ENCODE measurements at places on chromosomes 11 and 22.

- DNase-seq: no peak
These were observed 12.0 kb downstream of the IFITM10 start for GRCh38 chr11:1738380-1738779.

- DNase-seq: no peak
These were observed 17.4 kb upstream of the FBLN1 start for GRCh38 chr22:45485261-45485660.

GRCh38 chr11:124970925-124971324 is 16.9 kb downstream of the CCDC15 start:
- peak; percentile 52 for DNase-seq

GRCh38 chr11:87033561-87033960 is 4.2 kb upstream of the TMEM135 start:
- no peak for DNase-seq

DNA sequence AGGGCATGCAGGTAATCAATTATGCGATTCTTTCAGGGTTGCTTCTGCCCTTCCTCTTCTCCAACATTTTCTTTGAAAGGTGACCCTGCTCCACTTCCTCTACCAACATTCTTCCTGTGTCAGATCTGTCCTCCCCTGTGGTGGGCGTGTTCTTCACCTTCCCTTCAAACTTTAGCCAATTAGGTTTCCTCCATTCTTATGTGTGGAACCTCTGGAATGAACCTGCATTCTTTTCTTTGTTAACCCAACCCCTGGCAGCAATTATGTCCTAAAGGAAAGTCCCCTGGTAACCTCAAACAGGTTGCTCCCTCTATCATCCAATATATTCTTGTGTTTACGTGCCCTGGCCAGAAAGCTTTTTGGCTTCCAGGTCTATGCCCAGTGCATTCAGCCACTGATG is 22.4 kb downstream of the KIRREL3 start:
- DNase-seq: no peak

DNA sequence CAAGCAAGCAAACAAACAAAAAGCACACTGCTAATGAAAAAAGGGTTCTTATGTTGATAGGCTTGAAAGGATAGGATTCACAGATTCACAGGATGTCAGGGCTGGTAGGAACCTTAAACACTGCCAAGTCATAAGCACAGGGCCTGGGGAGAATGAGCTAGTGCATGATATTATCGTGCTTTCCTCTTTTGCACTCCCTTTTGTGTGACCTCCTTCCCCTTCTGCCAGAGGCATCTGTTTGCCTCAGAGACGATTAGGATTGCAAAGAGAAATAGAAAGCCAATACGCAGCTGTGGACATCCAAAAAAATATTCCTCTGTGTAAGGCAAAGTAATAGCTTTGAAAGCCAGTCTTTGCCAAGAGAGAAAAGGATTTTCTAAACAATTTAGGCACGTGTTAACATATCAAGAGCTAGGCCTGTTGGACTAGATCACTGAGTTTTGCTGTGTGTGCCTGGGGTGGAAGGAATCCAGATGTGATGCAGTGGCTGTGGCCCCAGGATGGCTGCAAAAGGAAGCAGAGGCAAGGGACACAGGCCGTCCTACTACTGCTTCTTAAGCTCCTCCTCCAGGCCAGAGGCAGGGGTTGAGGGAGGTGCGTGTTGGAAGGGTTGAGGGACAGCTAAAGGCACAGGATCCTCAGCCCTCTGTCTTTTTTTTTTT is 30.6 kb downstream of the MCHR1 start:
- DNase-seq: peak; percentile 32

- DNase-seq: no peak
These were observed 960 bp downstream of the TSSC4 start for GRCh38 chr11:2401436-2401984.

DNA sequence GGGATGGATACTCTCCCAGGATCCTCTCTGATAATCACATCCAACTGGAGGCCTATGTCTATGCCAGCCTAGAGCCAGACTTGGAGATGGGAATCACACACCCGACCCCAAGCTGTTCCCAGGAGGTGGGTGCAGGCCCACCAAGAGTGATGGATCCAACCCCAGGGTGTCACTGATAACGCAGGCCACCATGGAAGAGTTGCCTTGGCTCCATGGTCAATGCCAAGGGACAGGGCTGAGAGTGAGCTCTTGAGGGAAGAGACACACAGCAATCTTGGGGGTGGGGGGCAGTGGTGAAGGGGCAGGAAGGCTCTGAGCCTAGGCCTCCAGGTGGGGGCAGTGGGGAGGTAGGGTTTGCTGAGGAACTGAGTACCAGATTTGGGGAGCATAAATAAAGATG is 16.9 kb downstream of the TUB start:
- DNase-seq: no peak

GRCh38 chr22:33325232-33326004 is 267.2 kb upstream of the SYN3 start:
- no peak for DNase-seq

- DNase-seq: no peak
These were observed 81.8 kb upstream of the NTM start for GRCh38 chr11:131288521-131289091.

DNA sequence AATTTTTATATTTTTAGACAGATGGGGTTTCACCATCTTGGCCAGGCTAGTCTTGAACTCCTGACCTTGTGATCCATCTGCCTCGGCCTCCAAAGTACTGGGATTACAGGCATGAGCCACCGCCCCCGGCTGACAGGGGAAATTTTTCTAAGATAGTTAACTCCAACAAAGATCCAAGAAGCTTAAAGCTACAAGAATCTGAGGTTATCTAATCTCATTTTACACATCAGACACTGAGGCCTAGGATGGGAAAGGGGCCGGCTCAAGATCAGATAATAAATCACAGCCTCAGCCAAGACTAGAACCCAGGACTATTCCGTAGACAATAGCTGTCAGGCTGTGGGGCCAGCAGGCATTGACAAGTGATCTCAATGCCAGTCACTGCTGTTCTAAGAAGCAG is 94.0 kb downstream of the AMBRA1 start:
- DNase-seq: no peak

- DNase-seq: peak; percentile 78
These were observed 707 bp upstream of the FTH1 start for GRCh38 chr11:61967924-61968757.

DNA sequence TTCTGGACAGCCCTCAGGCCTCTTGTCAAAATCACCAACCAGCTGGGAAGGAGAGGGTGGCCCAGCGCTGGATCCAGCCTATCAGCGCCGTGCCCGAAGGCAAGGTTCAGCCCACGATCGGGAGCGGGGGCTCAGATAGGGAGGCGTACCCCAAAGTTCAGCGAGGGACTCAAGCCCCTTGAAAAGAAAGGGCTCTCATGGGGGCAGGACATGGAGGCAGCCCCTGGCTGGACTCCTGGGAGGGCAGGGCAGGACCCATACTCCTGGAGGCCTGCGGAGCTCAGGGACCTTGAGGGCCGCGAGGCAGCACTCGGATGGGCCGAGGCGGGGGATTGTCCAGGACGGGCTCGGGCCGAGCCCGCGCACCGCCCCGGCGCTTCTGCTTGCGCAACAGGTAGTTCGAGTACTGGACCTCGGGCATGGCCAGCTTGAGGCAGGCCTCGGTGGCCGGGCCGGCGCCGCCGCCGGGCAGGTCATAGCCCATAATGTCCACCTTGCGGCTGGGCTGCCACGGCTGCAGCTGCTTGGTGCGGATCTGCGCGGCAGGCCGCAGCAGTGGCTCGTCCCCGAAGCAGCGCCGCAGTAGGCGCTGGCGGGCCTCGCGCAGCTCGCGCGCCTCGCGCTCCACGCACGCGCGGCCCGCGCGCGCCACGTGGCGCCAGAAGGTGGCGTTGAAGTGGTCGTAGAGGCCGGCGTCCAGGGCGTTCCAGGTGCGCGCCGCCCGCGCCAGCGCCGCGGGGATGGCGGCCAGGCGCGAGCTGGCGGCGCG is 6.5 kb downstream of the GAL3ST3 start:
- no peak for DNase-seq

- no peak for DNase-seq
These were observed 28.1 kb downstream of the NRXN2 start for GRCh38 chr11:64694821-64695365.

DNA sequence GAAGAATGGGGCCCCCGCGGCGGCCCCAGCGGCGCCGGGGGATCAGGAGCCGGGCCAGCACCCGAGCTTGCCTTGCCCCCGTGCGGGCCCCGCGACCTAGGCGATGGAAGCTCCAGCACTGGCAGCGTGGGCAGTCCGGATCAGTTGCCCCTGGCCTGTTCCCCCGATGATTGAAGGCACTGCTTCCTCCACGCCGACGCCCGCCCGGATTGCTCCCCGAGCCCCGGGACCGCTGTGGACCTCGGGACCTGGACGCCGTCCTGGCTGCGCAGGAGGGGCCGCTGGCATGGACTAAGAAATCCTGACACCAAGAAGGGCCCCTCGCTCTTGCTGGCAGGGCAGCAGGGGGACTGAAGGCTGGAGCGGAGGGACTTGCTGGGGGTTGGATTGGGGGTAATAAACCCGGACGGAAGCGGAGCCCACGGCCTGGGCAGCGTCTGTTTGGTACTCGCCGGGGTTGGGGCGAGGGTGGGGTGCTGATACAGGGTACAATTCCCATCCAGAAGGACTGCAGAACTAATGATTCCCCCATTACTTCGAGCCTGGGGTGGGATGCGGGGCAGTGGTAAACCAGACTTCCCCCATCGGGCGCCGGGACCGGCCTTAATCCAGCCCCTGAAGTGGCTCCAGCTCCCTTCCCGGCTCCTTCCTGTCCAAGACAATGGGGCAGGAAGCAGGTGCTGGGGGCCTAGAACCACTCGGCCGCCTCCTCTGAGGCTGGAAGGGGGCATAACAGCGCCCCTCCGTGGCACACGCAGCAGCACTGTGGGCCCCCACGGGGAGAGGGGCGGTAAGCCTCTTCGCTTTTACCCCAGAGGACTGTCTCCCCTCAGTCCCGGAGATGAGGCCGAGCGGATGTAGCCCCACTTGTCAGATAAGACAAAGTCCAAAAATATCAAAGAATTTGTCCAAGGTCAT is 1.0 kb downstream of the CCDC85B start:
- no peak for DNase-seq

GRCh38 chr11:126113515-126113957 is 50.9 kb upstream of the CDON start:
- no peak for DNase-seq

- DNase-seq: no peak
These were observed 124.5 kb downstream of the ST3GAL4 start for GRCh38 chr11:126480015-126480409.

DNA sequence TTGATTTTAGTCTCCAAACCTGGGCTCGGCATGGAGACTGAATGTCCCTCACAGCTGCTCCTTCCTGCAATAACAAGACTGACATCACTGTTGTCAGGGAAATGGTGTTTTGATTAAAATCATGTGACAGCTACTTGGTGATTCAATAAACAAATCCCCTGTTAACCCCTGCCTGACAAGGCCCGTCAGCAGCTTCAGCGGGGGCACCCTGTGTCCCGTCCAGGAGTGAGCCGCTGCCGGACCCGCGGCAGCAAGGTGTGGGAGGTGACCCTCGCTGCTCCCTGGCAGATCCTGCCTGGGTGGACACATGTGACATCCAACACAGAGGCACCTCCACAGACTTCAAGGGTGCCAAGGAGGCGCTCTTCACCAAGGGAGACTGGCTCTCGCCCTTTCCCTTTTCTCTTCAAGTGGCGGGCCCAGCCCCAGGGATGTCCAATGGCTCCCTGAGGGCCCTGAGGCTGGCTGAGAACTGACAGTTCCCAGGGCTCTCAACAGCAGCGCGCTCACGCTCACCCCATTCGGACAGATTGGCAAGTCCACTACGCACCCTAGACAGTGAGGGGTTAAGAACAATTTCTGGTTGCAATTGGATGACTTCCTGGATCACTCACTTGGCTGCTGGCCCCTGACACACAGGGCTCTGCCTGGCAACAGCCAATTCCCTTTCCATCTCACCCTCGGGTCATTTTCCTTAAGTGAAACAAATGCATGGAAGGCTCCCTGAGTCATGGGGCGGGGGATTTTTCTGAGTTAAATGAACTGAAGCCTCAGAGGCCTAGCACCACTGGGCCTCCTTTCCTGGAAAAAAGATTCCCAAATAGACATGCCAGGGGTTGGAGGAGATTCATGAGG is 30.7 kb downstream of the PPP2R1B start:
- no peak for DNase-seq

DNA sequence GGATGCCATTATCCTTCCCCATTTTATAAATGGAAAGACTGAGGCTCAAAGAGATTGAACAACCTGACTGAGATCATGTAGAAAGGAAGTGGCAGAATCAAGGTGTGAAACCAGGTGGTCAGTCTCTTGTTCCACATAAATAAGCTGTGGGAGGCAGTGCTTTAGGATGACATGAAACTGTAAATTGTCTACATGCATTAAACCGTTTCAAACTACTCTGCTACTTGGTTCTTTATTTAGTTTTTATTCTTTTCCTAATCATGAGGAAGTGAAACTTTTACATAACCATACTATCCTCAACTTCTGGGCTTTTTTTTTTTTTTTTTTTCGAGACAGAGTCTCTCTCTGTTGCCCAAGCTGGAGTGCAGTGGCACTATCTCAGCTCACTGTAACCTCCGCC is 34.9 kb downstream of the CADM1 start:
- peak; percentile 20 for DNase-seq

GRCh38 chr11:116101902-116102301 is 597.7 kb upstream of the CADM1 start:
- no peak for DNase-seq

GRCh38 chr22:19930551-19931486 is 10.8 kb upstream of the COMT start:
- DNase-seq: peak; percentile 48

- no peak for DNase-seq
These were observed 12.1 kb upstream of the TRIM44 start for GRCh38 chr11:35650467-35650866.

GRCh38 chr22:36809351-36809750 is 7.5 kb downstream of the PVALB start:
- DNase-seq: no peak

- no peak for DNase-seq
These were observed 10.4 kb downstream of the GALNT18 start for GRCh38 chr11:11611381-11611780.

DNA sequence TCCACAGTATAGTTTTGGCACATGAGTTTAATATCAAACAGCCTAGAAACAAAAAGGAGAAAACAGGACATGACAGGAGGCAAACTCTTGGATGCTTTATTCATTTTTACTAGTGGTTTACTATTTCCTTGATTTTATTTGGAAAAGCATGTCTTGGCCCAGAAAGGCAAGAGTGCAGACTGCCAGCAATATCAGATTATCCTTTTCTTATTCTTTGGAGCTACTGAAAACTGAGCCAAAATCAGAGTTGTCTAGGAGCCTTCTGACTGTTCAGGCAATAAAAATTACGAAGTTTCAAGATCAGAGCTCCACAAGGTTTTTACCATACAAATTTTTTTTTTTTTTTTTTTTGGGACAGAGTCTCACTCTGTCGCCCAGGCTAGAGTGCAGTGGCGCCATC is 16.0 kb downstream of the CELF1 start:
- DNase-seq: no peak

DNA sequence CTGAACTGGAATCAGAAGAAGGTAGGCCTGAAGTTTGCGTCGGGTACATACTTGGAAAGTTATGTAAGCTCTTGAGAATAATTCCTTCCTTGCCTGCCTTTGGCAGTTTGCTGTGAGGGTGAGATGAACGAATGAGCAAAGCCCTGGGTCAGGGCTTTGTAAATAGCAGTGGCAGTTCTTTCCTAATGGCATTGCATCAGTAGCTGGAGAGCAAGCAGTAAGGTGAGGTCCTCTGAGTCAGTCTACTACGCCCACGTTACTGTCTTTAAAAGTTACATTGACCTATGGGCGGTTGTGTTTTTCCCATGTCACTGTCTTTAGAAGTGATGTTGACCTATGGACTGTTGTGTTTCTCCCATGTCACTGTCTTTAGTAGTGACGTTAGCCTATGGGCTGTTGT is 179.1 kb upstream of the E2F8 start:
- DNase-seq: no peak

- peak; percentile 73 for DNase-seq
These were observed 65.1 kb upstream of the CD44 start for GRCh38 chr11:35073691-35074419.

All from inflammatory macrophage treated with lipopolysaccharide for 1 hour (primary cell).